ENCODE measurements at places on chromosomes 3 and 15.
A peak's percentile ranks its signal among the peaks of the same experiment; 100 is the strongest.

- peak; percentile 67 for DNase-seq
These were observed 8.1 kb upstream of the MAPK6 start for GRCh38 chr15:52010633-52011595.

DNA sequence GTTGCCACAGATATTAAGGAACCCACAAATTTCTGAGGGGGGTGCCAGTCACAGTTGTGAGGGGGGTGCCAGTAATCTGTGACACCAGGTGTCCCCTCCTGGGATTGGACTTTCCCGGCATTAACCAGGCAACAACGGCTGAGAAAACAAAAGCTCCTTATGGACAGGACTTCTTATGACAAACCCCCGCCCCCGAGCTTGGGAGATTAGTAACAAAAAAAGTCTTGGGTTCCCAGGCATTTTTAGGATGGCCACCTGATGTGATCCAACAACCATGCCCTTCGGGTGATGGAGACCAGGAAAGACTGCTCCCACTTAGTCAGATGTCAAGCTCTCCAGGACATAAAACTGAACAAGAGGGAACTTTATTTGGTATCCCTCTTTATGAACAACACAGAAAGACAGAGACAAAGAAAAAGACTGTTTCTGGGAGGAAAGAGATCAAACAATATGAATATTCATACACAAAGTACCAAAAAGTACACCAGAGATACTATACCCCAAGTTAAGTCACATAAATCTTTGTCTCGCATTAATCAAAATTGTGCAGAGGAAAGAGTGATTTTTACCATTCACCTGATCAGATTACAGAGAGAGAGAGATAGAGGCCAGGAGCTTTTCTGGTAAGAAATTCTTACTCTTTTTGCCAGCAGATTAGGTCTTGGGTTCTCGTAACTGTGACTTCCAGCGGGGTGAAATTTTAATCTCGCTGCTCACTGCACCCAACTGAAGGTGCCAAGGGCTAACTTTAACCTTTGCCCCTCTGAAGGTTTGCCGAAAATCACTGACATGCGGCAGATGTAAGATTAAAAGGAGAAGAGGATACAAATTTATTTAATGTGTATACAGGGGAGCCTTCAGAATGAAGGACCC is 61.6 kb downstream of the OSTN start:
- no peak for DNase-seq

DNA sequence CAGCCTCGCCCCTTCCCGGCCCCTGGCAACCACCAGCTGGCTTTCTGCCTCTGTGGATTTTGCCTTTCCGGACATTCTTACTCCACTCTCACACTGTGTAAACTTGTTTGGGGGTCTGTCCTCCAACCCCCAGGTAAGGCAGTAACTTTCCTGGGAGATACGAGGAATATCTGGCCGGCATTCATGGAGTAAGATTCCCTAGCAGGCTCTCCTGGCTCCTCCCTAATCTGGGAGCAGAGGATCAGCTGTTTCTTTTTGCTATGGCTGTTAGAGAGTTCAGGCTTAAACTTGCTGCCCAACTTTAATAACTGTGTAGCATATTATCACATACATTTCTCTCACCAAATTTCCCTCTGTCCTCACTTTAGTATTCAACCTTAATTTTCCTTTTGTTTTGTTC is 64.3 kb downstream of the IGF2BP2 start:
- DNase-seq, result no peak

- DNase-seq, result peak; percentile 85
These were observed at the start of gene LRRC2 for GRCh38 chr3:46566040-46566641. TSS of gene LRRC2 (minus strand) at chr3:46566302. CDS start at chr3:46551591, 14,711 bp downstream.

DNA sequence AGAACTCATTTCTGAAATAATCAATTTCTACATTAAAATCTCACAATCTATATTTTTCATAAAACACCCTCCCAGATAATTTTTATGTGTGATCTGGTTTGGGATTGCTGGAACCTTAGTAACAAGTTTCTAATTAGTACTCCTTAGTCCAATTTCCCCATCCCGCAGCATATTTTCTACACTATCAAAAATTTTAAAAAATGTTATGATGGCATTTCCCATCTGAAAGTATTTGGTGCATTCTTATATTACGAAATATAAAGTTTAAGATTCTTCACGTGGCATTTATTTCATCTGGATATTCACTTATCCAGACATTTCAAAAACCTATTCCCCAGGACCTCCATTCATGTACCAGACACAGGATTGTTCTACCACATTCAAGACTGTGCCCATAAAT is 1.5 kb downstream of the OR5H14 start:
- DNase-seq, result no peak

DNA sequence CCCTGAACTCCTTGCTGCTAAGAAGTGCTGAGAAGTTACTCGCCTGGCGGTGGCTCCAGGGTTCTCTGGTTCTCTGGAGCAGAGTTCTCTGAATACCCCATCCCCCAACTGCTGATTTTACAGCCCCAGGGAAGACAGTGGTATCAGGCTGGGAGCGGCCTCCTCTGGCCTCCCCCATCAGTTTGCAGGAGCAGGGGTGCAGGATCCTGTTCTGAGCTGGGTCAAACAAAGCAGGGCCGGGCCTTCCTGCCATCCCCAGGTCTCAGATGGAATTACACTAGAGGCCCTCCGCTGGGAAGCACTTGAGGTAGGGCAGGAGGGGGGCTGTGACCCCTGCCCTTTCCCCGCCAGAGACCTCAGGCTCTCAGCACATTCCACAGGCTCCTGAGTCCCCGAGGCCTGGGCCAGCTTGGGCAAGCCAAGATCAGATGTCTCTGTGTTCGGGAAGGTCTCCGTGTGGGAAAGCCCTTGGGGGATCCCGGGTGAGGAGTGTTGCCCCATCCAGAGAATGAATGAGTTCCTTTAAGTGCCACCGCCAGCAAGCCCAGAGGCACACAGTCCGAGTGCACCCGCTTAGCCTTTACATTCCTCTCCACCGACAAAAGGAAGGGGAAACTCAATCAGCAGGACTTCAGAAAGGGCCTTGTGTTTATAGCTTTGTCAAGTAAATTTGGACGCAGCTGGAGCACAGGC is 149.9 kb downstream of the LRRK1 start:
- no peak for DNase-seq

DNA sequence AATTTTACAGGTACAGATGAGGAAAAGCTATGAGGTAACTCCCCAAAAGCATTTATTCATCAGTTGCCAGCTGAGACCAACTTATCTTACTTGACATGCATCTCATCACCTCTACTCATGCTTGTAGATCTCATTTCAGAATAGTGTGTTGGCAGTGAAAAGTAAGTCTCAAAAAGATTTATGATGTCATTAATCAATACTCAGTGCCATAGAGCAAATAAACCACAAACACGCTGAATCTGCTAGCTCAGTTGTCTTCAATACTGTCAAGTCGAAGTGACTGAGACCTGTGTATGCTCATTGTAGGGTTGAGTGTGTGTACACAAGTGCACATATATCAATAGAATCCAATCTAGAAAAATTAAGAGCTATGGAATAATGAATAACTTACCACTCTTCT is 413.5 kb downstream of the CNTN3 start:
- DNase-seq, result no peak

- DNase-seq, result no peak
These were observed 54.2 kb downstream of the NPAP1 start for GRCh38 chr15:24729760-24730159.

GRCh38 chr3:66747696-66748095 is 246.9 kb upstream of the LRIG1 start:
- no peak for DNase-seq

- no peak for DNase-seq
These were observed 201.6 kb downstream of the PDZRN3 start for GRCh38 chr3:73423116-73423515.

DNA sequence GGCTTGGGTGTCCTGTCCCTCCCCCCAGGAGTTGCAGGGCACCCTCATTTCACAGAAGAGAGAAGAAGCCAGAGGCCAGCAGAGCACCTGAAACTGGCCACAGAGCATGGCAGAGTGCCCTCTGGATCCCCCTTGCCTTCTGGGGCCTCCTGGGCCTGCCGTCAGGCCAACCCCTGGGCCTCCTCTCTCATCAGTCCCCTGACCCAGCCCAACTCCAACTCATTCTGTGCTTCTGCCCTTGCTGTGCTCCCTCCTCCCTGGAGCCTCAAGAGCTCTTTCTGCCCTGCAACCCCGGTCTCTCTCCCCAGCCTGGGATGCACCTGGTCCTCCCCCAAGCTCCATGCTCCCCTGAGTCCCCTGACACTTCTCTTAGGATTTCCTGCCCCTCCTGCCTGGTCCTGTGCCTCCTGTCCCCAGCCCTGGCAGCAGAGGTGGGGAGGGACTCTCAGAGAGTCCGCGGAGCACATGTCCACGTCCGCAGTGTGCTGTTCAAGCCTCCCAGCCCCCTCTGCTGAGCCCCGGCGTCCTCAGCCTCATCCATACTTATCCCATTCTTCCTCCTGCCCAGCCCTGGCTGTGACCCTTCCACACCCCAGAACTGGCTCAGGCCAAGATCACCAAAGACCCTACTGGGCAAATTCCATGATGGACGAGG is 30.5 kb upstream of the CACNA2D2 start:
- DNase-seq, result no peak

DNA sequence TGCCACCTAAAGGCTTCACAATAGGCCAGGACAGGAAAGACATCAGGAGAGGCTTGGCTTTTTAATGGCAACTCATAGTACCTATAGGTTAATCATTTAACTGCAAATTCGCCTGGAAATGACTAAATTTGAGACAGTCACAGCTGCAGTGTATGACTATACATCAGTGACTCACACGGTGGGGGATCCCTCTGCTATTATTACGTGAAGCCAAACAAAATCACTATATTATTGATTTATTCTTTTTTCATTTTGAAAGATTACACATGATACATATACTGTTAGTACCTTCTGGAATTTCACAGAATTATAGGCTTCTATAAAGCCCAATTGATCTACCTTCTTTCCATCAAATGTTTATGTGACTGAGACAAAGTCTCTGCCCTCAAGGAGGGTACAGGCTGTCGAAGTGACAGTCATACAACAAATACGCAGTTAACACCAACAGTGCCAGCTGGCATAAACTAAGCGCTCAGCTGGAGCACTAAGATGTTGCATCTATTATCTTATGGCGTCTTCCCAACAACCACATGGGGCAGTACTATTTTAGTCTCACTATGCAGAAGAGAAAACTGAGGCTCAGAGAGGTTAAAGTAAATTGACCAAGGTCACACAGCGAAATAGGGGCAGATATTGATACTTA is 82.0 kb upstream of the LMOD3 start:
- no peak for DNase-seq

- DNase-seq, result no peak
These were observed 21.9 kb upstream of the OTOL1 start for GRCh38 chr3:161474741-161475140.

- no peak for DNase-seq
These were observed 315.4 kb downstream of the LPP start for GRCh38 chr3:188469228-188469885.

- DNase-seq, result no peak
These were observed 385.0 kb upstream of the C2CD4B start for GRCh38 chr15:62550106-62550505.

- no peak for DNase-seq
These were observed 59.1 kb downstream of the GOLIM4 start for GRCh38 chr3:168036619-168037018.

- DNase-seq, result peak; percentile 17
These were observed 21.2 kb upstream of the CRBN start for GRCh38 chr3:3200632-3201212.

DNA sequence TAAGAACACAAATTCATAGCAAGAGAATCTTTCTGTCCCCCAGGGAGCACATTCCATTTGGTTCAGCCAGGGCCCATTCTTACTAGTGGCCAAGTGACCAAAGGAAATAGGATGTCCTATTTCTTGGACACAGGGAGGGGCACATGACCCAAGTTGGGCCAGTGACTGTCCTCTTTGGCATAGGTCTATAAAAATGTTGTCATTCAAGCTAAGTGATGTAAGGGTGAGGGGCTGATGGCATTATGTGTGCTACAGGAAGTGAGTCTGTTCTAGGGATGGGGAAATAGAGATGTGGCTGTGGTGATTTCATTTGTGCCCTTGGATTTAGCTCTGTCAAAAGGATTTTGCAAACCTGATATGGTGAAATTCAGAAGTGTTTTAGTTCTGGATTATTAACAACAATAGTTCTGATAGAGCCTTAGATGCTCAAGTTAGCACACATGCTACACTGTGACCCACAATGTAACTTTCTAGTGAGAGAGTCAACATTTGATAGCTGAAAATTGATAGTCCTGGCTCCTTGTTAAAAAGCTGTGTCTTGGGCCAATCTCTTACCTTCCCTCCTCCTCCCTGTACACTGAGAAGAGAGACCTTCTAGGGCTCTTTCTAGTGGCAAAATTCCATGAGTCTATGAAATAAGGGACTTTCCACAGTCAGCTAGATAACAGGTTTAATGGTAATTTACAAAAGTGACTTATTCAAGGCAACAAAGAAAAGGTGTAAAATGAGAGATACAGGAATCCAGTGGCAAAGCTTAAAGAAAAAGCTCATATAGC is 117.2 kb downstream of the THRB start:
- DNase-seq, result no peak

DNA sequence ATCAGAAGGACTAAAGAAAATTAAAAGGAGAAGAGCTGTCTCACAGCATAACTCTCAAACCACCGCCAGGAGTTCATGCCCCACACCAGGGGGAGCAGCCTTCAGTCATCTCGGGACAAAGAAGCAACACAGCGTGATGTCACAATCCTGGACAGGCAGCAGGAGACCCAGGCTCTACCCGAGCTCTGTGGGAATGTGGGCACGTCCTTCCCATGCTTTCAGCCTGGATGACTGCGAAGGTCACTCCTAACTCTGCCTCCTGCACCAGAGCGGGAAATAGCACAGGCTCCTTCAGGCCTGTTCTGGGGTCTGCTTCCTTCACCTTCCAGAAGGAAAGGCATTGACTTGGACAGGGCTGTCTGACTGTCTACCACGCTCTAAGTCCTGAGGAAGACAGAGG is 31.3 kb downstream of the NOX5 start:
- DNase-seq, result no peak

DNA sequence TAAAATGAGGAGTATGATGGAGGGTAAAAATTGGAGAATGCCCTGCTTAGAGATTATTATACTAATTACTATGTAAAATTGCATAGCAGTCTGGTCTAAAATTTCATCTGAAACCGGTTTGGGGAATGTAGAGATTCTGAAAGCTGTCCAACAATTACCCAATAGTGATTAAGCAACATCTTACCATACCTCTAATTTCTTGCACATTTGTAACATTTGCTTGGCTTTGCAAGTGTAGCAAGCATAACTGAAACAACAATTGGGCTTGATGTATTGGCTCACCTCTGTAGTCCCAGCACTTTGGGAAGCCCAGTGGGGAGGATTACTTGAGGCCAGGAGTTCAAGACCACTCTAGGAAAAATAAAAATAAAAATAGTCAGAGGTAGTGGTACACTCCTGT is 17.4 kb downstream of the AADACL2 start:
- no peak for DNase-seq

GRCh38 chr15:56098195-56098863 is 104.9 kb upstream of the NEDD4 start:
- no peak for DNase-seq

- DNase-seq, result no peak
These were observed 48.5 kb downstream of the CHCHD6 start for GRCh38 chr3:126752303-126753190.

DNA sequence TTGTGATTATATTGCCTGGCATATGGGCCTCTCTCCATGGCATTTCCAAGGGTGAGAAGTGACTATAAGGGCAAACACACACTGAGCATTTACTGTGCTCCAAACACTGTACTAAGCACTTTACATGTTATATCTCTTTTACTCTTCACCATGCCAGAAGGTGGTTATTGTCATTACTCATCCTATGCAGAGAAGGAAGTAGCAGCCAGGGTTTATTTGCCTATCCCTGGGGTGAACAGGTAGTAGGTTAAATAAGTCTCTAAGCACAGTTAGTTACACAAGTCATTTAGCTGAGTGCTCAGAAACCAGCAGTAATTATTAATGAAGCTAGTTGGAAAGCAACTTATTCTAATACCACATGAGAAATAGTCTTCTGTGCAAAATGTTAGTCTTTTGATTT is 109.9 kb upstream of the SYNPR start:
- DNase-seq, result no peak
